H1 (cell line): ENCODE measurements at places on chromosomes 16 and 17.

- no peak for DNase-seq
These were observed 46.1 kb upstream of the DNAJA2 start for GRCh38 chr16:47019568-47019967.

GRCh38 chr17:9755083-9755482, 36.3 kb downstream of the DHRS7C start:
- DNase-seq, result no peak

DNA sequence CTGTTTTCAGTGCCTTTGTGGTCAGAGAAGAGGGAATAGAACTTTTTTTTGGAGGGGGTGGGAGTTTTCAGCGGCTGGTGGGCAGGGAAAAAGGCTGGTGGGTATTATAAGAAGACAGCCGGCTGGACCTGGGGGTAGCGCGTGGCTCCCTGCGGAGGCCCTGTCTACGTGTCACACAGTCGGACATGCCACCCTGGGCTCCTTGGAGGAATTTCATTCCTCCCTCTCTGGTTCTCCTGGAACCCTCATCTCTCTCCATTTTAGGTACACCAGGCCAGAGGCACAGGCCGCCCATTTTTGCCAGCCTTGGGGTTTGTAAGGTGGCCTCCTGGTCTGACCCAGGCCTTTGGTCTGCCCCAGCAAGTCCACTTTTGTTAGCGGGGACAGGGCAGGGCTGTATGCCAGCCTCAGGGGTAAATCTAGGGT, 908 bp downstream of the FKBP10 start:
- no peak for DNase-seq

DNA sequence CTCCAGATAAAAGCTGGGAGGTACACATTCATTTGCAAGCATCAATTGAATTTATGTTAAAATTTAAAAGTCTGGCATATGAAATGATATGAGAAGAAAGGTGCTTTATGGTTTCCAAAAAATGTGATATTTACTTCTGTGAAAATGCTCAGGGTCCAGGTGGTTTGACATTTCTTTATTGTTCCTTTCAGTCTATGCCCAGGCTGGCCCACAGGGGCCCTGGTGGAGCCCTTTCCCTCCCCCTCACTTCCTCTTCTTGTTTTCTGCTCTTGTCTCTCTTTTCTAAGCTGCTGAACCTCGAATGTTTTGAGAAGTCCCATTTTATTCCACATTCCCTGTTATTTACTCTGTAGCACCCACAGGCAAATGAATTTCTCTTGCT, 127.8 kb downstream of the HS3ST3B1 start:
- no peak for DNase-seq
